Right ventricle myocardium superior (tissue), 1 donor: ENCODE measurements at places on chromosomes 2 and 18. TPM values are rescaled to one million over a fixed set of nuclear protein-coding genes. Genes with fewer than 3 reads are reported as not detected.

The SERPINB7 gene
- not detected for total RNA-seq

The CDH19 gene
- 18.4 TPM for total RNA-seq

The IGFBP5 gene
- total RNA-seq: 134 TPM

DNA sequence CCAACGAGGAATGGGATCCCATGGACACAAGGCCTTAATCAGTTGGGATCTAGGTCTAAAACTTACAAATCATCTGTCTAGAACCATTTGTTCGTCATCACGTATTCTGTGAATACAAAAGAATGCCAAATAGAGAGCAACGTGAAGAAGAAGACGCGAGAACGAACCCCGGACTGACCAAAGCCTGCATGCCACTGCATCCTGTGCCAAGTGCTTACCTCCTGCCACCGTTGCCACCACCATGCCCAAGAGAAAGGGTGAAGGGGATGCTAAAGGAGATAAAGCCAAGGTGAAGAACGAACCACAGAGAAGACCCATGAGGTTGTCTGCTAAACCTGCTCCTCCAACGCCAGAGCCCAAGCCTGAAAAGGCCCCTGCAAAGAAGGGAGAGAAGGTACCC, 30.2 kb downstream of the ITSN2 start:
- no peak for DNase-seq

DNA sequence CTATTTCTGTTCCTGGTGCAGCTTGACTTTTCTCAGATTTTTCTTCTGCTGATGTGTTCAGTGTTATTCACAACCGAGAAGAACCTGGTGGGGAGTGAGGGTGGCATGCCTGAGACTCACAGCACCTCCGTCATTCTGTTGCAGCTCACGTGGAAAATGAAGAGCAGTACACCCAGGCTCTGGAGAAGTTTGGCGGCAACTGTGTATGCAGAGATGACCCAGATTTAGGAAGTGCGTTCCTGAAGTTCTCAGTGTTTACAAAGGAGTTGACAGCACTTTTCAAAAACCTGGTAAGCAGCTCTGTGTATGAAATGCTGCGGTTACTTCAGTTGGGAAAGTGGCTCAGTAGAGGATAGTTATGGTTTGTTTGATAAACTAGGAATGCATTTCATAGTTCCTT, 90.5 kb downstream of the ASAP2 start:
- no peak for DNase-seq
